ENCODE measurements at places on chromosomes 1 and 21. TPM values are rescaled to one million over a fixed set of nuclear protein-coding genes. Genes with fewer than 3 reads are reported as not detected.
A peak's percentile ranks its signal among the peaks of the same experiment; 100 is the strongest.

DNA sequence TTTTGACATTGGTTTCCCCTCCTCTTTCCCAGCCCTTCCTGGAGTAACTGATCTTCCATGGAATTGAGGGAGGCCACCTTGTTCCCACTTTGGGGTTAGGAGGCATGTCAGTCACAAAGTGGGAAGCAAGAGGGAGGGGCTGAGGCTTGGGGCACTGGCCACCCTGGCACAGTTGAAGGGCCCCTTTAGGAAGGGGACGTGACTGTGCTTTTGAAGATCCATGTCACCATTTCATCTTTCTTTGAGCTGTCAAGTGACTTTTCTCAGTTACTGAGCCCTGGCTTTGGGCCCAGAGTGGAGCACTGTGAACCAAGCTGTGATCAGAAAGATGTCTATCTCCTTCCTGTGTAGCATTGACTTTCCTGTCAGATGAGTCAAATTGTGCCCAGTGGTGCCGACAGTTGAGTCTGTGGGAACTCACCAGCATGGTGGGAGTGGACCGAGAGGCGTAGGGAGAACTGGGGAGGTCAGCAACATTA lies 38.5 kb upstream of the TDRD10 start:
- DNase-seq = peak; percentile 48
- peaks cover 90% of the 10 kb centered on the region for H3K4me1 ChIP-seq
- H3K4me3 ChIP-seq = peak overlapping the region; percentile 58
- peaks cover 33% of the 10 kb centered on the region for H3K36me3 ChIP-seq
- H3K27ac ChIP-seq = peak overlapping the region; percentile 80
- no peaks in the 10 kb centered on the region for H3K27me3 ChIP-seq

The FAM151A gene
- total RNA-seq = not detected

The ABCB10 gene
- total RNA-seq = 17.1 TPM

DNA sequence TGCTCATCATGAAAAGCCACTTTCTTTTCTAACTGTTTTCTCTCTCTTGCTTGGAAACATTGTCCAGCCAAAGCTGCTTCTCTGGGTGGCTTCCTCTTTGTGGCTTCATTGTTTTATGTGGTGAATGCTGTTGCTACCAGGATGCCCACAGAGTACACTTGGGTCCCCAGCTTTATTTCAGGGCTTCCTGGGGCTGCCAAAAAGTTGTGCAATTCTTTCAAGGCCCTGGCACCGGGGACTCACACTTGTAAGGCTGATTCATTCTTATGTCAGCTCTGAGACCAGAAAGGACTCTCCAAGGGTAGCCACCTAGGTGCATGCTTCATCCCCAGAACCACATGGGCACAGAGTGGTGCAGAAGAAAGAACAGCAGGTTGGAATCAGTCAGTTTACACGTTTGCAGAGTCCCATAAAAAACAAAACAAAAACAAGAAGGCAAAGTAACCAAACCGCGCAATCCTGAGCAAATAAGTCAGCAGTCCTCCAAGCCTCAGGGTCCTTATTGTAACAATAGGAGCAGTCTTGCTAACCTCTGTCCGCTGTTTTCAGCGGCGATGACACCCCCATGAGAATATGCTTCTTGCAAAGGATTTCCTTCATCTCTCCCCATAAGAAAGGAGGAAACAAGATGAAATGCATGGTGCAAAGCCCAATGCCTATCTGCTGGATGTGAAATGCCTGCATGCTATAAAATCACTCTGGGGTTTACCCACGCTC lies 89.9 kb upstream of the SSX2IP start:
- H3K4me3 ChIP-seq = no peak overlapping the region
- H3K27ac ChIP-seq = no peak overlapping the region
- no peaks in the 10 kb centered on the region for H3K36me3 ChIP-seq
- DNase-seq = peak; percentile 13

DNA sequence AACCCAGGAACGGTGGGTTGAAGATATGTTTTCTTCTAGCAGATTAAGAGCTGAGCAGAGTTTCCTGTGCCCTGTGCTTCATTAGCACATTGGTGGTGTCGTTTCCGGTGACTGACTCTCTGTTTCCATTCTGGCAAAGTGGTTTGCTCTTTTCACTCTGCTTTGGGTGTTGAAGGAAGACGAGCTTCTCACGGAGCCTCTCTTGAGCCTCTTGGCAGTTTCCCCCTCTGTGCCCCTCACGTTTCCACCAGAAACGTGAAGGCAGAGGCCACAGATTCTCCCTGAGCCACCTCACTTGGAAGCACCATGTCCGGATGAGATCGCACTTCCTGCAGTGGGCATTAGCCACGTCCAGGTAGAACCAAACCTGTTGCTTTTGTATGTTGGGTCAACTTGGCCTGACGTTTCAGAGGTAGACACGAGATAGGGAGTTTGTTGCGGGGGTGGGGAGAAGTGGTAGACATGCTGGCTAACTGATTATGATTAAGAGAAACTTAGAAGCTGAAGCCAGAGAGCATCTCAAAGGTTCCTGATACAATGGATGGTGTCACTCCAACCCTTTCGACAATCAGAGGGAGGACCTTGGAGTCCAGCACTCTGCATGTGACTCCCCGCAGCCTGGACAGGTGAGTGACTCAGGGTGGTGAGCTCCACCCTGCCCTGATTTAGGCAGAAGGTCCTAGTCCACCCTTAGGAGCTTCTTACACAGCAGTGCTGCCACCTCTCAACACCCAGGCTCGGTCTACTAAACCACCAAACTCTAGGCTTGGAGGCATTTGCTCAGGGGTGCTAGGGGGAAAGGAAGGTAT lies at the start of gene LAX1:
LAX1 (plus strand) TSS at position 155 of the 809 bp plus-strand sequence; CDS start at position 538, 383 bp downstream.
- H3K27ac ChIP-seq = peak within 1 kb of the TSS; percentile 90
- peak; percentile 86 for DNase-seq
- H3K4me1 ChIP-seq = peaks cover 56% of the 10 kb centered on the region
- no peaks in the 10 kb centered on the region for H3K27me3 ChIP-seq
- peaks cover 12% of the 10 kb centered on the region for H3K36me3 ChIP-seq

The SMIM1 gene
- total RNA-seq = 0.81 TPM

The CLCA4 gene
- not detected for total RNA-seq

DNA sequence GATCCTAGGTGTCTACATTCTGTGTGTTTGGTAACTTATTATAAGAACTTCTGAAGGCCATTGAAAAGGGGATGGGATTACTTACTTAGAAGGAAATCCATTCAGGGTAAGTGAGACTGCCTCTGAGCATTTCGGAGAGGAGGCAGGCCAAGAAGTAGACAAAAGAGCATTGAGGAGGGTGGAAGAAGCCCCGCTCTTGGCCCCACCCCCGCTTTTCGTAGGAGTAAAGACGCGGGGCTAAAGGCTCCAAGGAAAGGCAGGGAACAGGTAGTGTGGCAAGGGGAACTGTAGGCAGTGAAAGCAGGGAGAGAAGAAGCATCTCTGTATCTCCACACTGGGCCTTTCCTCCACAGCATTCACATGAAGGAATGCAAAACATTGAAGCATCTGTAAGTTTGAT lies 51.8 kb upstream of the GRIK1 start:
- no peak overlapping the region for H3K4me3 ChIP-seq
- H3K27ac ChIP-seq = no peak overlapping the region
- H3K4me1 ChIP-seq = no peaks in the 10 kb centered on the region

DNA sequence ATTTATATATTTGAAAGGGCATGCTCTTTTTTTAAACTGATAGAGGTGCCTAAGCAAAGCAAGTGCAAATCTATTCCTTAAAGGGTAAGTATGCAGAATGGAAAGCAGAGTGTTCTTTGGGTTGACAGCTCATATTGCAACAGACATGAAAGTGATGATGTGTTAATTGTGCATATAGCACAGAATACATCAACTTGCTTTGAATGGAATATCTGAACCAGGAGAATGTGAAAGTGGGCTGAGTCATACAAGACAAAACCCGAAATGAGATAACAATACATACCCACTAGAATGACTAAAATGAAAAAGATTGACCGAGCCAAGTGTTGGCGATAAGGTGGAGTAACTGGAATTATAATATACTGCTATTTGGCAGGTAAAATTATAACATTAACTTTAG lies 4.3 kb downstream of the CR1 start:
- no peaks in the 10 kb centered on the region for H3K4me1 ChIP-seq
- H3K27me3 ChIP-seq = peaks cover 33% of the 10 kb centered on the region
- no peak for DNase-seq
- no peak overlapping the region for H3K4me3 ChIP-seq
